C1 segment of cervical spinal cord (tissue), 14 donors: ENCODE measurements at places on chromosomes 7 and 10.

DNA sequence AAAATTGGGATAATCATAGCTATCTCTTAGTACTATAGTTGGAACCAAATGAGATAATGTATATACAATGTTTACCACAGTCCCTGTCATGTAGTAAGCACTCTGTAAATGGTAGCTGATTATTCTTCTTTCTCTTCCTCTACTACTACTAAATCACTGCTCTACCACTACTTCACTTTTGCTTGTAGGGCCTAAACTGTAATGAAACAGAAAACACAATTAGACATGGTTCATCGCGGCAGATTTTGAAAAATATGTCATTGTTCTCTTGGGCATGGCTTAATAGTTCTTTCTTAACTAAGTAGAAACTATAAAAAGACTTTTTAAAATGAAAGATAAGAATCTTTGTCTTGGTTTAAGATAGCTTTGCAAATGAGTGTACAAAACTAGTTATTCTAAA, 34.9 kb downstream of the R3HCC1L start:
- DNase-seq = no peak

DNA sequence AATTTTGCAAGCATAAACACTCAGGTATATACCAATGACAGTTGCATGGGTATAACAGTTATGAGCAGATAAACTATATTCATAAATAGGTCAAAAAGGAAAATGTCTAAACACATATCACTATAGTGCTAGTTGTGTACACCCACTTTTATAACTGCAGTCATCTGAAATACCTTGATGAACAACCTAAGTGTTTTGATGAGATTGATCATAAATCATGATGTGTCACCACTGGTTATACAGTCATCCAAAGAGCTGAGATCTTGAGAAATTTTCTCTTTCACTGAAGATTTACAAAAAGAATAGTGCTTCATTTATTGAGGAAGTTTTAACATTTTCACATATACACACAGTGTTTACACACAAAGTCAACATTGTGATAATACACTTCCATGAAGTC, 78.6 kb upstream of the SLC25A13 start:
- DNase-seq = no peak

DNA sequence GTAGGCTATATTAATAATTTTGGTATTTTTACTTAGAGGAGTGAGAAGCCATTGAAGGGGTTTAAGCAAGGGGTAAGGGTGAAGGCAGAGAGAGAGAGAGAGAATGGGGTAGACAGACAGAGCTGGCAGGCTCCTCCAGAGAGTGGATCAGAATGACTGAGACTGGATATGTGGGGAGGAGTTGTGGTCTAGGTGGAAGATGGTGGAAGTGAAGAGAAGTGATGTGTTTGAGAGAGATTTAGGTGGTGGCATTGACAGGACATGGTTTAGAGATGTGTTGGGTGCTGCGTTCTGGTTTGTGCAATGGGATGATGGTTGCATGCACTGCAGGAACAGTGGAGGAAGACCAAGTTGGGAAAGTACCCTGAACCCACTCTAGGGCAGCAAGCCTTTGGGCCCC, 92.2 kb downstream of the CCNY start:
- no peak for DNase-seq

GRCh38 chr10:92593619-92594588, 974 bp downstream of the KIF11 start:
- DNase-seq = no peak

GRCh38 chr7:36214608-36215456, 61.8 kb downstream of the EEPD1 start:
- DNase-seq = no peak

DNA sequence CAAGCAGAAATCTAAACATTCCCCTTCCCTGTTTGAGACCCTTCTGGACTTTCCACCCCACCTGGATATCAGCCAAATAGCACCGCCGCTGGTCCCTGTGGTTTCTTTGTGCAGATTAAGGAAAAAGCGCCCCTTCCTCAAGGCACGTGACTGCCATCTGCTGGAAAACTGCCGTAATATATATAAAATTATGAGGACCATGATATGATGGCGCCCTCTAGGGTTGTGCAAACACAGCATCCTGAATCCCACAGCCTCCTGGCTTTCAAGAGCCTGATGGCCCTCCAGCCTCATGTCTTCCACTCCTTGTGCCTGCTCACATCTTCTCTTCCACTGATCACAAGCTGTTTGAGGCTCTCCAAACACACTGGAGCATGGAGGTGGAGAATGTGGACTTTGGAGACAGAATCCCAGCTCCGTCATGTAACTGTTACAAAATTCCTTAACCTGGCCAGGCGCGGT, 121.3 kb downstream of the MYL10 start:
- no peak for DNase-seq

GRCh38 chr7:25562673-25563182, 334.4 kb upstream of the NPVF start:
- no peak for DNase-seq

- no peak for DNase-seq
These were observed 205.2 kb upstream of the SVIL start for GRCh38 chr10:29839826-29840515.

- DNase-seq = no peak
These were observed 67.7 kb downstream of the GRK5 start for GRCh38 chr10:119275085-119275484.

DNA sequence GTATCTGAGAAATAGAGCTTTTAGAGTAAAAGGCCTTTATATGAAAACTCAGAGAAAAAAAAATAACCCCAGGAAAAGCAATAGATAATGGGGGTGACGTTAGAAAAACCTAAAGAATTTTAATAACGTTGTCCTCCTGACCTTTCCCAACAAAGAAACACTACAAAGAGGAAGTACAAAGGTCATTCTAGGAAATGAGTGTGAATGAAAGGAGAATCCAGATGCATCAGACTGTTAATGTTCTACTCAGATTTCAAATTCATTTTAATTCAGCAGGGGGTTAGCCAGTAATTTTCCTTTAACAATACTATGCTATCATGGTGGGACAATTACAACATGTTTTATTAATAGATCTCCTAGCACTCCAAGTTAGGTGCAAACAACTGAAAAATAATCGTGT, 73.8 kb upstream of the CDK1 start:
- DNase-seq = no peak

- no peak for DNase-seq
These were observed 852.4 kb downstream of the SORCS1 start for GRCh38 chr10:106312087-106312486.
